ENCODE measurements at places on chromosomes 5 and 9.
A peak's percentile ranks its signal among the peaks of the same experiment; 100 is the strongest.

GRCh38 chr9:130297371-130297770 is 31.8 kb downstream of the HMCN2 start:
- DNase-seq = no peak

GRCh38 chr9:128316421-128316820 is 5.8 kb downstream of the TRUB2 start:
- no peak for DNase-seq

DNA sequence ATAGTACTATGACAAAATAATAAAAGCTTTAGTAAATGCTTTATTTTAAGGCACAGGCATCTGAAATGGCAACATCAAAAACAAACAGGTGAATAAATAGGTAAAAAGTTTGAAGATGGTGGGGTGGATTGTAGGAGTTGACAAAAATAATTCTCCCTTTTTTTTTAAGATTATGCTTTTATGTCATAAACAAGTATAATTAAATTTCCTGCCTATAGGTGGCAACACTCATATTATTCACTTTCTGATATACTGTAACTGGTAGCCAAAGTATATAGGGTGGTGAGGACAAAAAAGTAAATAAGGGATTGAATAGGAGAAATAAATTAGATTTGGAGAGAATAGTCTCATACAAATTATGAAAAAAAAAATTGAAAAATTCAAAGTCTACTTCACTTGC is 120.0 kb upstream of the ACOT12 start:
- no peak for DNase-seq

- no peak for DNase-seq
Observed at GRCh38 chr5:122155546-122155945, 26.2 kb downstream of the ZNF474 start.

DNA sequence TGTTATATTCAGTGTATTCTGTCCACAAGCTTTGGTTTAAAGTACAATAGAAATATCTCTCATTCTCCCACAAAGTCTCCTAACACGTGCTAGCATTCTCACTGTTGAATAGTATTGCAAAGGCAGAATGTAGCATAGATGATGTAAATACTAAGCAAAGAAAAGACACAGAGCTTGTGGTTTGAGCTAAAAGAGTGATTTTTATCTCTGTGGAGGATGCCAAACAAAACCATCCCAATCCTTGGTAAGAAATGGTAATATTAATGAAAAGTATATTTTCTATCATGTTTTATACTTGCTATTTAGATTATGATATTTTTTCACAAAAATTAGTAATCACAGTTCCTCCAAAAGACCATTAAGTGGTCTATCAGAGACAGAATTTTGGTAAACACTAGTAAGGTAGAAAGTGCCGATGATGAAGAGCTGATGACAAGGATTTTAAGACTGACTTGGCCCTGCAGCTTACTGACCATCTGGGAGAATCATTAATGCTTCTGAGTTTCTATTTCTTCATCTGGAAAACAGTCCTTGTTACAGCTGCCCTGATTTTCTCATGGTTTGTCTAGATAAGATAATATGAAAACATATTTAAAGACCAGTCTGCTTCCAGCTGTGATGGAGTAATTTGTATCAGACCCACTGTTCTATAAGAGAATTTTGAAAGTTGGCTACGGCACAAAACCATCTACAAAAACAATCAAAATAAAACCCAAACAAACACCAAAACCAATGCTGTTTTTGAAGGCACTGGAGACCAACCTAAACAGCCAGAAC is 510.2 kb downstream of the SPATA31D1 start:
- DNase-seq = no peak

DNA sequence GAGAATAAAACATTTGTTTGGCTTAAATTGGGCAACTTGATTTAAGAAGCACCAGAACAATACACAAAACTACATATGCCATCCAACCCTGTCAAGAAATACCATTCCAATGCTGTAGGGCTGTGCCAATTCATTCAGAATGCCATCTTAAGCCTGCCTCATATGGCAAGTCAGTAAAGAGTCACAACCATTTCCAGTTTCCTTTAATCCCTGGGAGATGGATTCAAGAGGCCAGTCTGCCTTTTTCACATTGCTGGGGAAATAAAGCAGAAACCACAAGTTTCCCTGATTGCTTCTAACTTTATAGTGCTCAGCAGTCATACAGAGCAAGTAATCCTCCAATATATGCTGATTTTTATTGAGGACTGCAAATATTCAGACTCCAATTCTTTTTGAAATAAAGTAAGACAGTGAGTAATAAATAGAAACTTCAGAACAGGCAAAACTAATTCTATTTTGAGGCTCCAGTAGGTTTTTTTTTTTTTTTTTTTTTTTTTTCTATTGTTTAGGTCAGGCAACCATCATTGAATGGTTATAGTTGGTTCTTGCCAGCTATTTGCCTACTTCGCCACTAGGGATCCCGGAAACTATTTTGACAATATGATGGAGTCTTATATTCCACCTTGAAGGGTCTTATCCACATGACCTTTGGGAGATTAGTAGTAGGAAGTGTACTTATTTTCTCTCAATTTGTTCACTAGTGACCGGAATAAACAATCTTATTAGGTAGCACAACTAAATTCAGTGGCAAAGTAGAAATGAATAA is 400.9 kb upstream of the MEF2C start:
- DNase-seq = no peak

DNA sequence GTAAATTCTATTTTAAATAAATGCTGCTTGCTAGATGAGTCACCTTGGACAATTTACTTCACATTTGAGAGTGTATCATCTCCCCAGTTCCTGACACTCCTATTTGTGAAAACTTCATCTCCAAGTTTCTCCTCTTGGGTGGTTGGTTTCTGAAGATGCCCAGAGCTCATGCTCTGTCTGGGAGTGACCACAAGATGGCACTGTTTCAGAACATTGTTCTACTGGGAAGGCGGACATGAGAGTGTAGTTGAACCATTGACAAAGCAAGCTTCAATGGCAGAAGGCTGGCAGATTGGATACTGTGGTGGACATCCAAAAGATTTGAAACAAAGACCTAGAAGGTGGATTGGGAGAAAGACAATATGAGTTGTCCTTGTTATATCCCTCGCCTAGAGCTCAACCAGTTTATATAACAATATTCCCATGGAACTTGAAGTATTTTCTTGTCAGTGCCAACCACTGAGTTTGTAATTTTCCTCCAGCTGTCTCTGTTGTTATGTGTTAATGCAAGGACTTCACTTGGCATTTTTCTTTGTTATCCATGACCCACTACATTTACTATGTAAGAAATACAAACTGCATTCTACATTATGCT is 234.3 kb upstream of the ANKH start:
- peak; percentile 9 for DNase-seq

DNA sequence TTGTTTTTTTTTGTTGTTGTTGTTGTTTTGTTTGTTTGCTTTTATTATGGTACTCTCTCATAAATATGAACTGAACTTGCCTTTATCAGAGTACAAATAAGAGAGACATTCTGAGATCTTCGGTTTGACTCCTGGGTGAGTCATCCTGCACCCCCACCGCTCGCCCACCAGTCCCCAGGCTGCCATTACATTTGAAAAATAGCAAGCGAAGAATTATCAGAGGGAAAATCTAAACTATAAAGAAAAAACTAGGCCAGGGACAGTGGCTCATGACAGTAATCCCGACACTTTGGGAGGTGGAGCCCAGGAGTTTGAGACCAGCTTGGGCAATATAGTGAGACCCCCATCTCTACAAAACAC is 122.1 kb upstream of the MAP3K1 start:
- DNase-seq = peak; percentile 25

DNA sequence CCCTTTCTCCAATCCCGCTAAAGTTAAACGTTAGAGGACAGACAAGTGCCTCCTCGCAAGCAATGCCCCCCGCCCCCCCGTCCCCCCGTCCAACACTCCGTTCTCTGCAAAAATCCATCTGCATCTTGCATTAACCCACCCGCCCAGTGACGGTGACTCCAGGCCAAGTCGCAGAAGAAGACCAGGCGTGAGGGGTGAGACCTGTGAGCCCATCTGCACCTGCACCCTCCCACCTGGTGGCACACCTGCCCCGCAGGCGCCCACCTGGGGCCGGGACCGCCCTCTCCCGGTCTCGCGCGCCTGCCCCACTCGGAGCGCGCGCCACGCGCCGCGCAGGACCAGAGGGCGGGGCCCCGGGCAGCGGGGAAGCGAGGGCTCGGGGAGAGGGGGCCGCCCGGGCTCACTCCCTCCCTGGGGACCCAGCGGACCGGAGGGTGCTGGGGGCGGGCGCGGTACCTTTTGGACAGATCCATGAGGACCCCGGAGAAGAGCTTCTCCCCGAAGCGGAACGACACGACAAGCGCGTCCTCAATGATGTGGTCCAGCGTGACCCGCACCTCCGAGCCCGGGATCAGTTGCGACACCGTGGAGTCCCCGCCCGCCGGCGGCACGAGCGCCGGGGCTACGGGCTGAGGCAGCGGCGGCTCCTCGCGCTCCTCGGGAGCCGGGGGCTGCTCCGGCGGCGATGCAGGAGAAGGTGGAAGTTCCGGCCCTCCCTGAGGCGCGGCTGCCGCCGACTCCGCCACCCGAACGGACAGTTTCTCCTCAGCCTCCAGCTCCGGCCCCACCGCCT is 705 bp downstream of the PWWP2A start:
- DNase-seq = peak; percentile 20

DNA sequence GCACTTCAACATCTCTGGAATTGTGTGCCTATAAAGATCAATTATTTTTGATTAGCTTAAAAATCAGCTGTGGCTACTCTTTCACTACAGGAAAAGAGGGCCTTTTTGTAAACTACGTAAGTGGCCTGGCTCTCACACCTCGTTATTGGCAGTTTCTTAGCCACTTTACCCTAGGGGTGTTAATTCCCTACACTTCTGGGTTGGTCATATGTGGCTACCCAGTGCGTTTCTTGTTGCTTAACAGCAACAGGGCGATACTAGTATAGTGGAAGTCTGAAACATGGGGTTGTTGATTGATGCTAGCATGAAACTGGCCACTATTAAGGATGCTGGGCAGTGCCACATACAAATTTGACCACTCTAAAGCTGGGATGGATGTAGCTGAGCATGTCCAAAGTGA is 174.7 kb upstream of the CDH12 start:
- no peak for DNase-seq

Measured in stimulated activated CD4-positive, alpha-beta T cell treated with anti-CD3 and anti-CD28 coated beads, Interleukin-4, amount 100 ng/mL, for 48 hours (primary cell).